Activated naive CD4-positive, alpha-beta T cell treated with anti-CD3 and anti-CD28 coated beads, Interleukin-2, amount 10 ng/mL, durations not matched to agents 7 days and 5 days (primary cell): ENCODE measurements at places on chromosomes 3 and 15.

GRCh38 chr15:69272139-69272538, 26.6 kb upstream of the PAQR5 start:
- DNase-seq = no peak
- H3K4me3 ChIP-seq = no peak overlapping the region
- H3K36me3 ChIP-seq = no peaks in the 10 kb centered on the region
- H3K27me3 ChIP-seq = no peaks in the 10 kb centered on the region
- no peaks in the 10 kb centered on the region for H3K4me1 ChIP-seq

GRCh38 chr15:33587773-33588172, 277.0 kb downstream of the RYR3 start:
- no peaks in the 10 kb centered on the region for H3K27me3 ChIP-seq
- no peaks in the 10 kb centered on the region for H3K4me1 ChIP-seq
- H3K36me3 ChIP-seq = no peaks in the 10 kb centered on the region
- no peak for DNase-seq
- H3K27ac ChIP-seq = no peak overlapping the region

DNA sequence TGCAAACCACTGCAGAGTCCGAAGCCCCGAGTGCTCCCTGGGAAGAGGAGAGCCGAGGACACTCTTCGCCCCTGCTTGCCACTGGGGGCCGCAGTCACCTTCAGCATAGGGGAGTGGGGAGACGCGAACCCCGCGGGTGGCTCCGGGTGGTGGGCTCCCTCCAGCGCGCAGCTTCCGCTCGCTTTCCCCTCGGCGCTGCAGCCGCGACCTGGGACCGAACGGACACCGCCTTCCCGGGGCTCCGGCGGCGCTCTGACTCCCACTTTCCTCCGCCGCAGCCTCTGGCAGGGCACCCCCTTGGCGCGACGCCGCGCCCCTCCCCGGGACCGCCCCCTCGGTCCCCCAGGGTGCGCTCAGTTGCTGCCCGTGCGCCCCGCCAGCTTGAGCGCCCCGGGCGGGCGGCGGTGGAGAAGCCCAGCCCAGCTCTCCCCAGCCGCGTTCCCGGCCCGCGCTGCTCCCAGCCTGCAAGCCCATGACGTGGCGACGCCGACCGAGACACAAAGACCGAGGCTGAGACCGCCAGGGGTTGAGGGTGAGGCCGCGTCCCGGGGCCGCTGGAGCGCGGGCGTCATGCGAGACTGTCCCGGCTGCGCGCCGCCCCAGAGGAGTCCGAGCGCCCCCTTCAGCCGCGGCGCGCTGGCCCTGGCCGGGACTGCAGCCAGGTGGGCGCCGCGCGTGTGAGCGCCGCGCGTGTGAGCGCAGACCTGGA, at the start of gene MINAR1:
TSS of gene MINAR1 (plus strand) at position 701 of the 709 bp plus-strand sequence. CDS start 23,812 bp downstream, outside the sequence.
- no peak within 1 kb of the TSS for H3K4me3 ChIP-seq
- H3K36me3 ChIP-seq = no peaks in the 10 kb centered on the region
- H3K27ac ChIP-seq = peak within 1 kb of the TSS; percentile 25
- H3K4me1 ChIP-seq = peaks cover 6% of the 10 kb centered on the region
- peaks cover 73% of the 10 kb centered on the region for H3K27me3 ChIP-seq

DNA sequence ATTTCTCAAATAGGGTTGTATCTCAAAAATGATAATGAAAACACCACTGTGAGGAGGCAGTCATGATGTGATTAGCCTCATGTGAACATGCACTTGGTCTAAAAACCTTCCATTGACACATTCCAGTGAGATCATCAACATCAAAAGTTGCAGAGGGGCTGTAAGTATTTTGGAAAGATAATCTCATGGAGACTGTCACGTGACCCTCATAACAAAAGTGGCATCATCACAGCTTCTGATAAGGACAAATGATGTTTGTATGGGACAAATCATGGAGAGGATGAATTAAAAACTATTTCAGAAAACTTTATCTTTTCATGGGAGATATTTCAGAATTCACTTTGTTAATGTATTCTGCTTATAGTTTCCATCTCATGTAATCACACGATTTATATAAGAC, 203.1 kb upstream of the NDN start:
- no peaks in the 10 kb centered on the region for H3K27me3 ChIP-seq
- H3K36me3 ChIP-seq = no peaks in the 10 kb centered on the region
- H3K4me3 ChIP-seq = no peak overlapping the region
- no peak for DNase-seq
- H3K27ac ChIP-seq = no peak overlapping the region

DNA sequence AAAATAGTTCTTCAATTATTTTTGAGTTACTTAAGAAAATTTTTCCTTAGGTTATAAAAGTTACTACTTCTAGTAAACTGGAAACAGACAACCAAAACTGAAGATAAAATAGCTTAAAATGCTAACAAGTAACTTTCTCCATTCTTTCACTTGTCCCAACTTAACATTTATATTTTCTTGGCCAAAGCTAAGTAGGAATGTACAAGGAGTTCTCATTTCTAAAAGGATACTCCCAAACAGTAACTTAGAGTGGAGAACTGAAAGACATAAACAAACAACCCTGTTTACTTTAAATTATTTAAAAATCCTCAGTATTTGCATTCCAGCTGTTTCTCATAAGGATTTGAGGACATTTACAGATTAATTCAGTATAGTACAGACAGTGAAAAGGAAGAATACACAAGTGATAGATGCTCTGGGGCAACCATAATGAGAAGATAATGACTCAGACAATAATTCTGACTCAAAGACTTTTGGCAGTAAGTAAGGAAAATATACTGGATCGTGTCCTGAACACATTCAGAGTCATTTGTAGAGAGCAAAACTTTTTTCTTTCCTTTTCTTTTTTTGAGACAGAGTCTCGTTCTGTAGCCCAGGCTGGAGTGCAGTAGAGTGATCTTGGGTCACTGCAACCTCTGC, 29.2 kb upstream of the ANXA2 start:
- no peak overlapping the region for H3K27ac ChIP-seq
- H3K36me3 ChIP-seq = peaks cover 33% of the 10 kb centered on the region
- no peaks in the 10 kb centered on the region for H3K27me3 ChIP-seq
- peaks cover 12% of the 10 kb centered on the region for H3K4me1 ChIP-seq
- no peak for DNase-seq
- H3K4me3 ChIP-seq = no peak overlapping the region

- peaks cover 23% of the 10 kb centered on the region for H3K36me3 ChIP-seq
- H3K4me3 ChIP-seq = no peak overlapping the region
- H3K4me1 ChIP-seq = peaks cover 33% of the 10 kb centered on the region
- no peak overlapping the region for H3K27ac ChIP-seq
- no peaks in the 10 kb centered on the region for H3K27me3 ChIP-seq
- no peak for DNase-seq
Measured at GRCh38 chr15:25780479-25781255, 82.5 kb downstream of the ATP10A start.

DNA sequence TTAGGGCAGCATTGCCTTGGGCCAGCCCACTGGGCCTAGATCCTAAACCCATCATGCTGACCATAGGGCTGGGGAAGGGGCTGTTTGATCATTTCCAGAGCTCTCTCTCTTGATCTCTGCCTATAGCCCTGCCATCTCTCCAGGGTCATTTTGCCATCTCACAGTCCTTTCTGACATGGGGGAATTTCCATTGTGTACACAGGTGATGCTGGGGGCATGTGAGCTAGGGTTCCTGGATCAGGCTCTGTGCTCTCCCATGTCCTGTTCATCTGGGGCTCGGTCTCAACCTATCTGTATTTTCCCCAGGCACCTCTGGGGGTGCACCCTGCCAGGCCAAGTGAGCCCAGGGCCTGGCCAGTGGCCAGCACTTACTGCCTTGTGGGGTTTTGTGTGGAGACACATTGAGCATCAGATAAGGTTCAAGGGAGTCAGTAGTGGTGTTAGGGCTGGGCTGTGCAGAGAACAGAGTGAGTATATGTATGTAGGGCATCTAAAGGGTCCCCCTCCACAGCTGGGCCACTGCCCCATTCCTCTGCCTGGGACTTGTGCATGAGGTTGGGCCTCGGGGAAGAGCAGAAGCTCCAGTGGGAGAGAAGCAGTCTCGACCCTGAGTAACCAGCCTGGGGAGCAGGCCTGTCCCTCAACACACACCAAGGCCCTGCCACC, 25.7 kb upstream of the APEH start:
- H3K27me3 ChIP-seq = no peaks in the 10 kb centered on the region
- DNase-seq = no peak
- H3K4me3 ChIP-seq = no peak overlapping the region
- H3K4me1 ChIP-seq = peaks cover 4% of the 10 kb centered on the region
- no peaks in the 10 kb centered on the region for H3K36me3 ChIP-seq
- no peak overlapping the region for H3K27ac ChIP-seq

DNA sequence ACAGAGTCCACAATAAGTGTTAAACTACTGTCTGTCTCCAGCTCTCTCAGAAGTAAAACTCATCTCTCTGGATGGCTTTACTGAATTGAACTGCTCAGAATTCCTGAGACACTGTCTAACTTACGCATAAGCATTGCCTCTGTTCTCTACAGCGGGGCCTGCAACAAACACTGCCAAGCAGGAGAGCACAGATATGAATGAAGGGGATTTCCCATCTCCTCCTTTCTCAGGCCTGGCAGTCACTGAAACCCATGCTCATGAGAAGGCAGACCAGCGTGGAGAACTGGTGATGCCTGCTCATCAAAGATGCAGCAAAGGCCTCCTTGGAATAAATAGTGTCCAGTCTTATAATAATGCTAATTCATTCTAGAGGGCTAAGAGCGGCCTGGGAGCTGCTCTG, 10.3 kb downstream of the RASGRP1 start:
- H3K27ac ChIP-seq = peak overlapping the region; percentile 21
- DNase-seq = no peak

DNA sequence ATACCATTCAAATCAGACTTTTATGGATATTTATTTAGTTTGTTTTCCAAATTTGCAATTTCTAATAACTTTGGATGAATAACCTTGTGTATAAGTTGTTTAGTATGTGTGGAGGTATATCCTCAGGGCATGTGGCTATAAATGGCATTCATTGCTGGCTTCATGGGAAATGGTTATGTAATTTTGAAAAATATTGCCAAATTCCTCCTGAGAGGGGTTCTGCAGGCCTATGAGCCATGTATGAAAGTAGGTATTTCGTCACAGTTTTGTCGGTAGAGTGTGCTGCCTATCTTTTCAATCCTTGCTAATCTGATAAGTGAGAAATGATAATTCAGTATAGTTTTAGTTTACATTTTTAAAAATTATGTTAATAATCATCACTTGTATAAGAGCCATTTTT, 256.4 kb upstream of the ZNF385D start:
- H3K4me1 ChIP-seq = no peaks in the 10 kb centered on the region
- DNase-seq = no peak
- H3K4me3 ChIP-seq = no peak overlapping the region
- no peaks in the 10 kb centered on the region for H3K36me3 ChIP-seq
- H3K27ac ChIP-seq = no peak overlapping the region
- no peaks in the 10 kb centered on the region for H3K27me3 ChIP-seq

DNA sequence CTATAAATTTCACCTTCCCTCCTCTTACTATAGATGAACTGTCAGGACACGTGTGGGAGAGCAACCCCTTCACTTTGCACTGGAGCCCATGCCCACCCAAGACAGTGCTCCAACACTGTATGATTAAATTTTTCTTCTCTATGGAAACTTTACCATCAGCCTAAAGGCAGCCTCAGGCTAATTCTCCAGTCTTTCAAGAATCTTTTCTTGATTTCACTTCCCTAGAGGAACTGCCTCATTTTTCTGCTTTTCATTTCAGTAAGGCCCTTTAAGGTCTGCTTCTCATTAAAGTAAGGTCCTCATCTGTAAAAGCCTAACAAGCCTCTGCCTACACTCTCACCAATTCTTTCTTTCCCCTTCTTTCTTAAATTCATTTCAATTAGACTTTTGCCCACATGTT, 137.3 kb downstream of the KCNMB2 start:
- H3K27me3 ChIP-seq = no peaks in the 10 kb centered on the region
- no peak overlapping the region for H3K27ac ChIP-seq
- H3K4me1 ChIP-seq = peaks cover 6% of the 10 kb centered on the region
- H3K36me3 ChIP-seq = no peaks in the 10 kb centered on the region
- no peak overlapping the region for H3K4me3 ChIP-seq

DNA sequence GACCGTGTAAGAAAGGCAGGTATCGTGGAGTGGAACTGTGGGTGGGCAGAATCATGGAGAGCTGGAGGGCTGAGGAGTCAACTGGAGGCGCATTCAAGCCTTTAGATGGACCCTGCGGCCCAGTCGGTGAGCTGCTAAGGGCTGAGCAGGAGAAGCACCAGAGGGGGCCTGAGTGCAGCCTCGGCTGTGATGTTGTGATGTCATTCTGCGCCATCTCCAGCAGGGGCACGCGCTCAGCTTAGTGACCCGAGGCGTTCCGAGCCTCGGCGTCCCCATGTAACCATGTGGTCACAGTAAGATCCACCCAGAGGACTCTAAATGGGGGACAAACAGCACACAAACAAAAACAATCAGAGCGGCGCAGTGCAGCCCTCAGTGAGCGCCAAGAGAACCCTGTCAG, 76.8 kb downstream of the VGLL4 start:
- no peak overlapping the region for H3K4me3 ChIP-seq
- no peak overlapping the region for H3K27ac ChIP-seq
- peaks cover 16% of the 10 kb centered on the region for H3K36me3 ChIP-seq
- no peaks in the 10 kb centered on the region for H3K4me1 ChIP-seq

DNA sequence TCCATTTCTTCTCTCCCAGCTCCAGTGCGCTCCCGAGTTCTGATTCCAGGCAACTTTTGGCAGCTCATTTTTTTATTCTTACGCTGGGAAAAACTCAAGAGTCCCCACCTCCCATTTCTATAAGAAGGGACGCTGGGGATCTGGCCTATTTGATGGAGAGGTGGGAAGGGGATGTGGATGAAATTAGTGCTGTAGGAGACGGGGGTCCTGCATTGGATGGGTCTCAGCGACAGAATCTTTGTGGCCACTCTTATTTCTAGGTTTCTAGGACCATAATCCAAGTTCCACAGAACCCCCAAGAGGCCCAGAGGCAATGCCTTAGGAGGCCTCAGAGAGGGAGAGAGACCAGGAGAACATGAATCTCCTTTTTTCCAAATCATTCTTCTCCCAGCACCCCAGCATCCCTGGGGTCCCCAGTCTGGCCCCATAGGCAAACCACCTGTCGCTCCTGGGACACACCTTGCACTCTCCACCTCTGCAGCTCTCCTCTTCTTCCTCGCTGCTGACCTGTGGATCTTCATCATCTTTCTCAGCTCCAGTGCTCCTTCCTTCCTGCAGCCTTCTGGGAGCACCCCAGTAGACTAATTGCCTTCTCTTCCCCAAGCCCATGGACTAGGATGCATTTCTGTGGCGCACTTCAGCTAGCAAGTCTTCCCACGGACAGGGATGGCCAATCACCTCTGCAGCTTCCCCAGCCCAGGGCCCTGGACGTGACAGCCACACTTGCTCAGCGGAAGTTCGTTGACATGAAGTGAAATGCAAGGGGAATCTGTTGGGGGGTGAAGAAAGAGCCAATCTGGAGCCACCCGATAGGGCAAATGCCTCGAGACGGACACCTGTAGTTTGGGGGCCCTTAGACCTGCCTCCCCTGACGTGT, 100.1 kb upstream of the ALDH1A3 start:
- DNase-seq = no peak
- H3K27ac ChIP-seq = no peak overlapping the region
- H3K36me3 ChIP-seq = no peaks in the 10 kb centered on the region
- H3K4me1 ChIP-seq = no peaks in the 10 kb centered on the region
- H3K27me3 ChIP-seq = no peaks in the 10 kb centered on the region
